Activated T-helper 1 cell treated with anti-CD3 and anti-CD28 coated beads, Interleukin-12 subunit alpha, Interleukin-12 subunit beta, Interleukin-2, Interleukin-4 antibody, amounts not matched to agents 30 ng/mL and 10 ng/mL and 1 ng/mL, durations not matched to agents 14 hours and 24 hours and 36 hours (primary cell): ENCODE measurements at places on chromosomes 5 and 9. TPM values are rescaled to one million over a fixed set of nuclear protein-coding genes. Genes with fewer than 3 reads are reported as not detected.

DNA sequence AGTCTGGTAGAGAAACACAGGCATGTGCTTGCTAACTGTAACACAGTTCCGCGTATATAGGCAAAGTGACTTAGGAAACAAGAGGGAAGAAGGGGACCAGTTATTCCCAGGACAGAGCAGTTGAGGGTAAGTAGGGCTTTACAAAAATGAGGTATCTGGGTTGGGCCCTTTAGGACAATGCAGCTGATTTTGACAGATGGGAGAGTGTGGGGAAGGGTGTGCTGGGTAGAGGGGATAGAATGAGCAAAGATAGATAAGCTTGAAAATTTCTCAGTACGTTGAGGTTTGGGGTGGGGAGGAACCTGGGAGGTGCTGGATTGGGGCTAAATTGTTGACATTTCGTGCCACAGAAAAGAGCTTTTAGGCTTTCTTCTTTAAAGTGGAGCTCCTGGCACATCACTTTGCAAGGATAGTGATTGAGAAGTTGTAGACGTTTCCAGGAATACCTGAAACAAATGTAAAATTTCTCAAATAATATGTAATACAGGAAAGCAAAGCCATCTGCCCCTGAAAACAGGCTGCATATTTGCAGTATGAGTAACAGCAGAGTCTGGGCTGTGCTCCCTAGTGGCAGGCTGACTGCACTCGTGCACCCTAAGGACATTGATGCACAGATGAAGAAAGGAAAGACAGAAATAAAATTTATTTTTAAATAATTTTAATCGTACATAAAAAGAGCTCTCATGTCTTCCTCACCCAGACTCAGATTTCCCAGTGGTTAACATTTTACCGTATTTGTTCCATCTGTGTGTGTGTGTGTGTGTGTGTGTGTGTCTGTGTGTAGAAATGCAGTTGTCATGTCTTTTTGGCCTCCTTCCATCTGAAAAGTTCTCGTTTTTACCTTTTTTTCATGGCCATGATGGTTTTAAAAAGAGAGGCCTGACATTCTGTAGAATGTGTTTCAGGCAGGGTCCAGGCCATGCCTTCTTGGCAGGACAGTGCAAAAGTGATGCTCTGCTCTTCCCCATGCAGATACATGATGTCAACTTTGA lies 144.9 kb upstream of the DMRT1 start:
- H3K27ac ChIP-seq = no peak overlapping the region
- H3K36me3 ChIP-seq = no peaks in the 10 kb centered on the region
- H3K4me1 ChIP-seq = no peaks in the 10 kb centered on the region
- peaks cover 20% of the 10 kb centered on the region for H3K27me3 ChIP-seq
- DNase-seq = no peak

- no peaks in the 10 kb centered on the region for H3K36me3 ChIP-seq
- H3K4me3 ChIP-seq = no peak overlapping the region
- no peaks in the 10 kb centered on the region for H3K4me1 ChIP-seq
These were observed 296.1 kb downstream of the FBXL7 start for GRCh38 chr5:15796096-15796495.

- peaks cover 7% of the 10 kb centered on the region for H3K4me1 ChIP-seq
- H3K27me3 ChIP-seq = no peaks in the 10 kb centered on the region
- no peak for DNase-seq
- H3K4me3 ChIP-seq = no peak overlapping the region
These were observed 52.8 kb downstream of the ARL15 start for GRCh38 chr5:54257366-54258118.

MARCOL gene
- total RNA-seq = not detected in 2 replicates

DNA sequence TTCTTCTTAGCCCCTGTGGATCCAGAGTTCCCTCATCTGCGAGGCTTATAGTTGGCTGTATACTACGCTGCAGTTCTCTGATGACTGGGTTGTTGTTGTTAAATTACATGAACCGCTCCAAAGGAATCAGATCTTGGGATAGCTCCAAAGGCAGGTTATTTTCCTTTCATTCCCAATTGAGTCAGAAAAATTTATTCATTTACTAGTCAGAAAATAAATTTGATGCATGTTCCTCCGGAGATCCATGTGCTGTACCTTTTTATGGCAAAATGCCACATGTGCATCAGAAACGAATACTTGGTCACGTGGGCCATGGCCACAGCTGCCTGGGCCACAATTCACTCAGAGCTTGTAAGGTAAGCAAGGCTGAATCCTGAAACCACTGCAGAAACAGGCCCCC lies 304.0 kb downstream of the NR2F1-AS1 start:
- H3K27me3 ChIP-seq = peaks cover 2% of the 10 kb centered on the region
- H3K36me3 ChIP-seq = no peaks in the 10 kb centered on the region
- no peaks in the 10 kb centered on the region for H3K4me1 ChIP-seq
- H3K27ac ChIP-seq = no peak overlapping the region
- no peak overlapping the region for H3K4me3 ChIP-seq
- no peak for DNase-seq

GRCh38 chr5:75395277-75395676 lies 58.3 kb downstream of the HMGCR start:
- no peak for DNase-seq
- H3K27me3 ChIP-seq = no peaks in the 10 kb centered on the region
- H3K27ac ChIP-seq = no peak overlapping the region
- H3K4me3 ChIP-seq = no peak overlapping the region
